Vagina (tissue), 2 donors: ENCODE measurements at places on chromosomes 7 and 10.

DNA sequence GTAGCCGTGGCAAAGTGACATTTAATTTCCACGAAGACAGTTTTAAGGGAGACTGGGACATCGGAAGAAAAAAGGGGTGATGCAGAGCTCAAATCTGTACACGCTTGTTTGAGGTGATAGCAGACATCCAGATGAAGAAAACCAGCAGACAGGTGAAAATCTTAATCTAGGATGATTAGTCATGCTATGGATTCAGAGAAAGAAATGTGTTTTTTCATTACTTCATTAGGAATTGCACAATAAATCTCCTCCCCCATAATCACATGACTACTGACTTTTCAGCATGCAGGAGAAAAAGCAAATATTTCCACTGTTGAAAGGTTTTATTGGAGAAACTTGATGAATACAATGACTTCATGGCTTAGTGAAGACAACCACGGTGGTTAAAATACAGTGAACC is 2.5 kb downstream of the NUDT5 start:
- peaks cover 38% of the 10 kb centered on the region for H3K4me1 ChIP-seq
- H3K4me3 ChIP-seq = no peak overlapping the region
- DNase-seq = no peak
- H3K36me3 ChIP-seq = no peaks in the 10 kb centered on the region
- H3K27me3 ChIP-seq = no peaks in the 10 kb centered on the region

DNA sequence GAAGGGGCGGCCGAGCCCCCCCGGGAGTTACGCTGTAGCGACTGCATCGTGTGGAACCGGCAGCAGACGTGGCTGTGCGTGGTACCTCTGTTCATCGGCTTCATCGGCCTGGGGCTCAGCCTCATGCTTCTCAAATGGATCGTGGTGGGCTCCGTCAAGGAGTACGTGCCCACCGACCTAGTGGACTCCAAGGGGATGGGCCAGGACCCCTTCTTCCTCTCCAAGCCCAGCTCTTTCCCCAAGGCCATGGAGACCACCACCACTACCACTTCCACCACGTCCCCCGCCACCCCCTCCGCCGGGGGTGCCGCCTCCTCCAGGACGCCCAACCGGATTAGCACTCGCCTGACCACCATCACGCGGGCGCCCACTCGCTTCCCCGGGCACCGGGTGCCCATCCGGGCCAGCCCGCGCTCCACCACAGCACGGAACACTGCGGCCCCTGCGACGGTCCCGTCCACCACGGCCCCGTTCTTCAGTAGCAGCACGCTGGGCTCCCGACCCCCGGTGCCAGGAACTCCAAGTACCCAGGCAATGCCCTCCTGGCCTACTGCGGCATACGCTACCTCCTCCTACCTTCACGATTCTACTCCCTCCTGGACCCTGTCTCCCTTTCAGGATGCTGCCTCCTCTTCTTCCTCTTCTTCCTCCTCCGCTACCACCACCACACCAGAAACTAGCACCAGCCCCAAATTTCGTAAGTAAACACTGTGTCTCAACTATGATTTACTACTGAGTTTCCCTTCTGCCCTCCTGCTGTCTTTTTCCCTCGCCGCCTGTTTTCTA is 666 bp downstream of the NRG3 start:
- DNase-seq = no peak
- H3K27me3 ChIP-seq = peaks cover 6% of the 10 kb centered on the region
- no peaks in the 10 kb centered on the region for H3K36me3 ChIP-seq
- no peak overlapping the region for H3K4me3 ChIP-seq

DNA sequence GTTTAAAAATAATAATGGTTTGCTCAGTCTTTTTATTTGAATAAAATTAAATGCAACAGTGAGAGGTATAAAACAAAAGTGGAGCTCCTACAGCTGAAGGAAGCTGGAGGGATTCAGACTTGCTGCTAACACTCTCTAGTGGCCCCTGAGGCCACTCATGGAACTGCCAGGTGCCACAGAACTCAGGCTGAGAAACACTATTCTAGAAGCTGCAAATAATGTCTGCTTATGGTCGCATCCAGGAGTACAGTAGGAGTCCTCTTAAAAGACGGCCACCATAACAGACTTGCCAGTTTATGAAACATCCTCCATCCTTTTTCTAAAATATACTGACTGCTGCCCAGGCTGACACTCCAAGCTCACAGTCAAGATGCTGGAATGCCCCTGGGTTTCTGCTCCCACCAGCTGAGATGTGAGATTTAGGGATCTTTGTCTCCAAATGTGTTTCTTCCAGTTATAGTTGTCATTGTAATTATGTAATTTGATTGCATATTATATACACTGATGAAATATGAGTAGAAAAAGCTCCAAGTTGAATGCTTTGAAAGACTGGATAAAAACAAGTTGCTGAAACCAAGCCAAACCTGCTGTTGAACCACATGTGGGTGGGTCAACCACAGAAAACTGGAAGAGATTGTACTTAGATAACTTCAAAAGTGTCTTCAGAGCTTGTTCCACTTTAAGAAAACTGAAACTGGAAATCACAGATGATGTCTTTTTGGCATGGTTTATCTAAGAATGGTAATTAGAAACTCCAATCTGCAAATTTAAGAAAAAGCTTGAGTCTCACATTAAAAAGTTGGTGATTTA is 213.7 kb upstream of the AOAH start:
- H3K4me1 ChIP-seq = no peaks in the 10 kb centered on the region
- H3K27ac ChIP-seq = no peak overlapping the region
- no peak overlapping the region for H3K4me3 ChIP-seq
- DNase-seq = no peak

GRCh38 chr10:49410365-49411074 is 14.6 kb upstream of the DRGX start:
- H3K27me3 ChIP-seq = no peaks in the 10 kb centered on the region
- DNase-seq = peak; percentile 55
- H3K4me1 ChIP-seq = no peaks in the 10 kb centered on the region
- H3K36me3 ChIP-seq = no peaks in the 10 kb centered on the region

- H3K36me3 ChIP-seq = no peaks in the 10 kb centered on the region
- H3K27ac ChIP-seq = no peak overlapping the region
- DNase-seq = no peak
Measured at GRCh38 chr10:4384245-4384644, 441.8 kb upstream of the AKR1E2 start.

- H3K27me3 ChIP-seq = no peaks in the 10 kb centered on the region
- H3K27ac ChIP-seq = peak overlapping the region; percentile 80
- DNase-seq = no peak
- H3K36me3 ChIP-seq = no peaks in the 10 kb centered on the region
Measured at GRCh38 chr10:76523791-76524351, 1092.4 kb downstream of the LRMDA start.

DNA sequence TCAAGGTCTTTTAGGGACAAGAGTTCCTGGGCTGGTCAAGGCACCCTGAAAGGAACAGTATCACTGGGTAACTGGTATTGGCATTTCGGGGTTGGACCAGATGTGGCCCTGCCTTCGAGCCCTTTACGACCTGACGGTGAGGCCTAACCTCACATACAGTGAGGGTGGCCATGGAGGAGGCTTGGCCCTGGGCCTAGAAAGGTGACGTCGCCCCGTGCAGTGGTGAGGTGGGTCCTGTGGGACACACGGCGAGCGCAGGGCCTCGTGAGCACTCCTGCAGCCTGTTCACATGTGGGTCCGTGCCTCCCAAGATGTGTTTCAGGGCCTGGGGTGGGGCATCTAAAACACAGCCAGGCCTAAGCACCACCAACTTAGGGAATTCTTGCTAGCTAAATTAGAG is 36.1 kb downstream of the CRHR2 start:
- H3K36me3 ChIP-seq = no peaks in the 10 kb centered on the region
- H3K27ac ChIP-seq = no peak overlapping the region
- no peaks in the 10 kb centered on the region for H3K4me1 ChIP-seq
- H3K4me3 ChIP-seq = no peak overlapping the region
- no peaks in the 10 kb centered on the region for H3K27me3 ChIP-seq

- H3K36me3 ChIP-seq = no peaks in the 10 kb centered on the region
- no peaks in the 10 kb centered on the region for H3K27me3 ChIP-seq
- H3K4me1 ChIP-seq = peaks cover 56% of the 10 kb centered on the region
- DNase-seq = peak; percentile 86
Measured at GRCh38 chr7:28956608-28957063, 1.5 kb downstream of the TRIL start.

- H3K27ac ChIP-seq = no peak overlapping the region
- no peaks in the 10 kb centered on the region for H3K36me3 ChIP-seq
- H3K4me3 ChIP-seq = no peak overlapping the region
- no peaks in the 10 kb centered on the region for H3K4me1 ChIP-seq
- no peak for DNase-seq
Measured at GRCh38 chr10:86225103-86225782, 141.4 kb downstream of the GRID1 start.

- H3K4me1 ChIP-seq = no peaks in the 10 kb centered on the region
- no peaks in the 10 kb centered on the region for H3K27me3 ChIP-seq
- no peak overlapping the region for H3K4me3 ChIP-seq
- H3K27ac ChIP-seq = no peak overlapping the region
Measured at GRCh38 chr10:122237331-122237990, 33.6 kb upstream of the BTBD16 start.

DNA sequence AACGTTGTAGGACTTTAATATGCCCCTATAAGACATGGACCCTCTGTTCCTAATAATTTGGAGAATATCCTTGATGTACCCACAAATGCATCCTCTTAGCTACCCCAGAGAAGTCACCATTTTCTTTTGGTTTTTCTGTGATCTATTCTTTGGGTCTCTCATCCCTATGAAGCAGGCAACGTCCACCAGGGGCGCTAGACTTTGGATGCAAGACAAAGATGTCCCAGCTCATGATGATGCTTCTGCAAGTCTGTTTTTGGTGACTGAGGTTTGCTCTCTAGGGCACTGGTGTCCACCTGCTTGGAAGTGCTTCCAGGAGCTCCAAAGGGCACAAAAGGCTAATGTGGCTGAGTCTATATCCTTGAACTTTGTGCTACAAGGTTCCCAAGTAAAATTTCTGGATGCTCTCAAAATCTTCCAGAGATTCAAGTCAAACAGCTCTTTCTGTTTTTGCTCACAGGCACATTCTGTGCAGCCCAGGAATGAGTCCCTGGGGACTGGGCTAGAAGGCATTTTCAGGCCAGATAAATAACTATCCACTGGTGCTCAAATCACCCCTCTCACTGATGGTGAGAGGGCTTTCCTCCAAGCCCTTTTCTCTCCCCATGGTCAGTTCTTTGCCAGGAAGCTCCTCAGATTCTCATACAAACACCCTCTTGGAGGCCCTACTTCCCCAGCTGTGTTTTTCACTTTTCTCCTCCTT is 166.4 kb downstream of the C7orf25 start:
- no peak for DNase-seq
- peaks cover under 1% of the 10 kb centered on the region for H3K4me1 ChIP-seq
- no peak overlapping the region for H3K27ac ChIP-seq
- no peak overlapping the region for H3K4me3 ChIP-seq
- H3K36me3 ChIP-seq = no peaks in the 10 kb centered on the region

GRCh38 chr10:98555021-98555619 is 108.4 kb upstream of the HPS1 start:
- DNase-seq = no peak
- no peaks in the 10 kb centered on the region for H3K36me3 ChIP-seq
- H3K4me1 ChIP-seq = no peaks in the 10 kb centered on the region
- H3K27ac ChIP-seq = no peak overlapping the region
- H3K27me3 ChIP-seq = no peaks in the 10 kb centered on the region
- H3K4me3 ChIP-seq = no peak overlapping the region

GRCh38 chr10:58996063-58996462 is 180.4 kb upstream of the PHYHIPL start:
- H3K27me3 ChIP-seq = no peaks in the 10 kb centered on the region
- no peak overlapping the region for H3K27ac ChIP-seq
- H3K4me1 ChIP-seq = peaks cover 20% of the 10 kb centered on the region
- H3K4me3 ChIP-seq = no peak overlapping the region
- no peaks in the 10 kb centered on the region for H3K36me3 ChIP-seq

DNA sequence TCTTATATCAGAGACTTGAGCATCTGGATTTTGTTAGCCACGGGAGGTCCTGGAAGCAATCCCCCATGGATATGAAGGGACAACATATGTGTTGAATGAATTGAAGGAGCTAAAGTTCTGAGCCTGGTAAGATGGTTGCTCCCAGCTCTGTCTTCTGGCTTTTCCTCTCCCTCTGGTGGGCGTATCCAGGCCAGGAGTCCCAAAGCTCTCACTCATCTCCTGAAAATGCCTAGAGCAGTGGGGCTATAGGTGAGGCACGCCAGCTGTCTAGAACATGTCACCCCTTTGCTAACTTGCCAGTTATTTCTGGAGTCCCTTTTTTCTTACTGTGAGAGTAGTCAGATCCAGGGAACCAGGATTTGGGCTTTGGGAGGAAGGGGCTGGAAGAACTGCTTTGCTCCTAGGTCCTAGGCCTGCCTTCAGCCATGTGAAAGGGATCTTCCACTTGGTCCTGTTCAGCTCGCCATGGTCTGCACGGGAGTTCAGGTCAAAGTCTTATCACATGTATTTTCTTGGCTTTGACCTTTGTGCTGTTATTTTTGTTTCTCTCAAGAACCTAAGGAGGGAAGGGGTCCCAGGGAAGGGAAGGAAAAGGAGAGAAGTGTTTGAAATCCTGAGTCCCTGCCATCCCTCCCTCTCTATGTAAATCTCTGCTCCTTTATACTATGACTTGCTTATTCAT is 73.6 kb downstream of the MINPP1 start:
- no peaks in the 10 kb centered on the region for H3K4me1 ChIP-seq
- no peaks in the 10 kb centered on the region for H3K36me3 ChIP-seq
- DNase-seq = no peak
- no peak overlapping the region for H3K4me3 ChIP-seq
- no peaks in the 10 kb centered on the region for H3K27me3 ChIP-seq

DNA sequence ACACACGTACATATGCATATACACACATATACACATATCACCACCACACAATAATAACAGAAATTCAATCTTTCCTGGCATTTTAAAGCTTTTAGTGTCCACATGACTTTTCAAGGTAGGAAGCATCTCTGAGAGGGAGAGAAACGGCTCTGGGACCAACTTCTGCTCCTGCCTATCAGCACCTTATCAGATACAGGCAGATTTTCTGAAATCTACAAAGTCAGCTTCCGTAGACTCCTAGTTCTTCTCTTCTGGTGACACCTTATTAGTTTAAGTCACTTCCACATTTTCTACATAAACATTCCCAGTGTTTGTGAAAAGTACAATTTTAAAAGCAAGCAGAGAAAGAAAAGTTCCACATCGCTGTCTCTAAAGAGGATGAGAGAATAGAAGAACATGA is 74.5 kb downstream of the ZNF22 start:
- DNase-seq = no peak
- no peaks in the 10 kb centered on the region for H3K36me3 ChIP-seq
- H3K4me1 ChIP-seq = no peaks in the 10 kb centered on the region
- H3K27me3 ChIP-seq = no peaks in the 10 kb centered on the region

DNA sequence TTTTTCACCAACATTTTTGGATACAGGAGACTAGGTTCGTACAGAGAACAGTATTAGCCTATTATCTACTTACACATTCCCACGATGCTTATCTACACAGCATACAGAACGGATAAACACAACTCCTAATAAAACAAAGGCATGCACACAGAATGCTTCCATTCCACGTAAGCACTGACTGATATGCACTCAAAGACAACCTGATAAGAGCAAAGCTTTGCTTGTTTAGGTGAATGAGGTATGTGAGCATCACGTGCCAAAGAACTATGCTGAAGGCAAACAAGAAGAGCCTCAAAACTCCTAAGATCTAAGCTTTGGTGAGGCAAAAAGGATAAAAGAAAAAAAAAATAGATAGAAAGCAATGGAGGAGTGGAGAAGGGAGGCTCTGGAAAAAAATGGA is 413.5 kb upstream of the LRRN3 start:
- no peaks in the 10 kb centered on the region for H3K27me3 ChIP-seq
- H3K27ac ChIP-seq = no peak overlapping the region
- no peak for DNase-seq

- no peak overlapping the region for H3K27ac ChIP-seq
- H3K4me3 ChIP-seq = peak overlapping the region; percentile 91
- DNase-seq = no peak
- H3K27me3 ChIP-seq = no peaks in the 10 kb centered on the region
- peaks cover 13% of the 10 kb centered on the region for H3K36me3 ChIP-seq
- H3K4me1 ChIP-seq = peaks cover 50% of the 10 kb centered on the region
Measured at GRCh38 chr7:99440195-99440594, 1.5 kb downstream of the CPSF4 start.
